ENCODE measurements at places on chromosomes 2 and 18.
A peak's percentile ranks its signal among the peaks of the same experiment; 100 is the strongest.

DNA sequence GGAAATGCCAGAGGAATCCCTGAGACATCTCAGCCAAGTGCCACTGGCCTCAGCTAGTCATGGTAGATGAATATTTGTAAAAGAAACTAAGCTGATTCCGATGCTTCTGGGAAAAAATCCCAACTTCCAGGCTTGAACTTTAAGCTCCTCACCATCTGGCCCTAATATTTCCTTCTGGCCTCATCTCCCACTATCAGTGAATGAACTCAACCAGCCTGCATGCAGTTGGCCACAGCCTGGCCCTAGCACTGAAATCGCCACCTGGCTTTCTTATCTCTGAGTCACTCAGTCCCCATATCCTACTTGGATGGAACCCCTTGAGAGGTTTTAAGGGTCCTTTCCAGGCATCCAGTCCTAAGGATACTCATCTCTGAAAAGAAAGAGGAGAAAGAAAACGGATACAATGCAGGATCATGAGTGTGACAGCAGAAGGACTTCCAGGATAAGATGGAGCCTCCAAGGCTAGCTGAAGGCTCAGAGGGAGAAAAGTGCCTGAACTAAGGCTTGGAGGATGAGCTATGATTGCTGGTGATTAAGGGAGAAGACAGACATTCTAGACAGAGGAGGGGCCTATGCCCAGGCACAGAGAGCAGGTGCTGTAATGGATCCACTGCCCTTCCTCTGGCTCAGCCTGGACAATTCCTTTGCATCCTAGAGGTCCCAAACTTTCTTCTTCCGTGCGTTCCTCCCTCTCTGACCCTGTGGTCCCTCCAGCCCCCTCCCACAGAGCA, 141.5 kb upstream of the MYCN start:
- H3K4me3 ChIP-seq, result no peak overlapping the region
- no peak overlapping the region for H3K27ac ChIP-seq
- no peaks in the 10 kb centered on the region for H3K27me3 ChIP-seq
- no peaks in the 10 kb centered on the region for H3K36me3 ChIP-seq
- H3K4me1 ChIP-seq, result no peaks in the 10 kb centered on the region

DNA sequence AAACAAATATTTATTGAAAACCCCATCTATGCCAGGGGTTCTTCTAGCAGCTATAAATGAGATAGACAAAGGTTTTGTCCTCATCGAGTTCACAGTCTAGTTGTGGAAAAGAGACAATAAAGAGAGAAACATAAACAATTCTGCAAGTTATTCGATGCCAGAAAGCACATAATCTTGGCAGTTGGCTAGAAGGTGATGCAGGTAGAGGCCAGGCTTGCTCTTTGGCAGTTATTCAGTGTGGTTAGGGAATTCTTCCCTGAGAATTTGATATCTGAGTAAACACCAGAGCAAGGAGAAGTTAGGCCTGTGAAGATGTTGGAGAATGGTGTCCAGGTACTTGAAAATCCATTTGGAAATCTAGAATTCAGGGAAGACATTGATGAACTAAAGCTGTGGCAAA, 547.4 kb downstream of the SLC4A3 start:
- H3K36me3 ChIP-seq, result no peaks in the 10 kb centered on the region
- H3K27ac ChIP-seq, result no peak overlapping the region
- no peaks in the 10 kb centered on the region for H3K27me3 ChIP-seq
- H3K4me1 ChIP-seq, result no peaks in the 10 kb centered on the region
- DNase-seq, result no peak
- H3K4me3 ChIP-seq, result no peak overlapping the region

DNA sequence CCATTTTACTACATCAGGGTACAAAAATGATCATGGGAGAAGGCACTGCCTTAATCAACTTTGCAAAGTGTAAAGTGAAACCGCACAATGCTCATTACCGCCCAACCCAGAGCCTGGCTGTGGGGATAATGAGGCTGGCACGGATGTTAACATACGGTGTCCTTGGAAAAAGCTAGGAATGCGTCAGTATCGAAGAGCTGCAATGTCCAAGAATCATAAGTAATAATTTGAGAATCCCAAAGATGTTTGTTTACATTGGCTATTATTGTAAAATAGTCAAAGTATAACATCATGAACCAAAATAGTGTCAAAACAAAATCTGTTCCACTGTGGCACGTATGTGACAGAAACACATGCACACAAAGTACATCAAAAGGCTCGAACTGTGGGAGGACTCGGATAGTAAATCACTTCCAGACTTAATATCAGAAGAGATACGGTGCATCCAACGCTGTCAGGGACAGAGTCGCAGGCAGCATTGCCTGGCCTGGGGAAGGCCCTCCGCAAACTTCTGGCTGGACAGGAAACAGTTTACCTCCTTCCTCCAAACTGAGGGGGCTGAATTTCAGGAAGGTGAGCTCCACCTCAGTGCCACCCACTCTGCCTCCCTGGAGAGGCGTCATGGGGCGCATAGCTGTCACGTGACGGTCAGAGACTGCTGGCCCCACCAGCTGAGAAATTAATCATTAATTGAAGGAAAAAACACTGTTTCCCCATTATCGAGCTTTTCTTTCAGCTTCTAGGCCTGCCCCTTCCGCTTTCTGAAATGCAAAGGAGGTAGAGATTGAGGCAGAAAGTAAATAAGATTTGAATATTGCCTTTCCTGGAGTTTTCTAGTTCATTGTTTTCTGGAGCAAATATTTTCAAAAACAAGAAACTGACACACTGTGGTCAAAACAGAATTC, 1.8 kb upstream of the ID2 start:
- H3K27me3 ChIP-seq, result no peaks in the 10 kb centered on the region
- peaks cover 49% of the 10 kb centered on the region for H3K4me1 ChIP-seq
- H3K27ac ChIP-seq, result peak overlapping the region; percentile 99

DNA sequence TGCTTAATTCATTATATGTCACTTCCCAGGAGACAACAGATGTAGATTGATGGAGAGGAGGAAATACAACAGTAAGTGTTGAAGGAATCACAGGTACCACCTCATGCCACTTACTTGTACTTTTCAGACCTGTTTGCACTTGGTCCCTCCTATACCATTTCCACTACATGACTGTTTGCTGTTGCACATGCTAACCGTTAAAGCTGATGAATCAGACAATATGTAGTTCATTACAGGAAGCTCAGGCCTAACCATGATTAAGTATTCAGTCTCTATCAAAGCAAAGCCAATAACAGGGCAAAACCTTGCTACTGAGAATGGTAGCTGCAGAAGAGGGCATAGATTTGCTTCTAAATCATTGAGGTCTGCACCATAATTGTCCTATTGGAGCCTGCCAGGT, 30.2 kb upstream of the GRP start:
- no peaks in the 10 kb centered on the region for H3K27me3 ChIP-seq
- H3K27ac ChIP-seq, result no peak overlapping the region
- H3K4me3 ChIP-seq, result no peak overlapping the region
- no peaks in the 10 kb centered on the region for H3K4me1 ChIP-seq

DNA sequence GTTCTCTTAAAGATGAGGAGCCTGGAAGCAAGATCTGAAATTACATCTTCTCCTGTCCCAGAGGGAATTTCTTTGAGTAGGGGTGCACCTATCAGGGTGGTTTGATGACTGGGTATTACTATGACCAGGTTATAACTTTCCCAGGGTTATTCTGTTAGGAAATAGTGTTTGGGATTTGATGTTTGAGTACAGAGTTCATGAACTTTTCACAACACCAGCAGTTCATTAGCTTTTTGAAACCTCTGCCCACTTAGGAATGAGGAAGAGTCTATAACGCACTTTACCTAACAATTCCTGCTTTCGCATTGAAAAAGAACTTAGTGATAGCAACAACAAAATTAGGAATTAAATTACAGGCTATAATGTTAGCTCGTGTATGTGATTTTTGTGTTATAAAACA, 58.6 kb downstream of the ALMS1 start:
- H3K27ac ChIP-seq, result no peak overlapping the region
- H3K36me3 ChIP-seq, result peaks cover 12% of the 10 kb centered on the region
- no peaks in the 10 kb centered on the region for H3K27me3 ChIP-seq
- no peak overlapping the region for H3K4me3 ChIP-seq

DNA sequence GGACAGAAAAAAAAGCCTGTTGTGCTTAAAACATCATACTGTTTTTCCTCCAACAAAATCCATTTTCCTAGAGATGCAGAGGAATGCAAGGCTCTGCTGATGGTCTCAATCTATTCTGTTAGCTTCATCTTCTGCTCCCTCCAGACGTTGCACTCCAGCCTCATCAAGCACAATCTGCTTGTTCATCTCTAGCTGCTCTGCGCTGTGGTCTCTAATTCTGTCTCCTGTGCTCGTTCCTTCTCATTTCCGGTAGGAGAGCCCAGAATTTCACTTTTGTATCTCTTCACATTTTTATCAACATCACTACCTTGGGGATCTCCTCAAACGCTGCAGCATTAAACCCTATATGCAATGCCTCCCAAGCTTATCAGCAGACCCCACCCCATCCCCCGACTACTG, 708.9 kb downstream of the RNF144A start:
- no peaks in the 10 kb centered on the region for H3K36me3 ChIP-seq
- H3K4me1 ChIP-seq, result no peaks in the 10 kb centered on the region
- H3K27ac ChIP-seq, result no peak overlapping the region
- no peak overlapping the region for H3K4me3 ChIP-seq
- no peak for DNase-seq

GRCh38 chr2:119223521-119224390, at the start of gene STEAP3:
Gene STEAP3, plus strand, starts transcription at chr2:119223834. Its CDS starts 7,179 bp downstream, at chr2:119231013.
- H3K36me3 ChIP-seq, result no peaks in the 10 kb centered on the region
- H3K27me3 ChIP-seq, result no peaks in the 10 kb centered on the region
- DNase-seq, result peak; percentile 62

DNA sequence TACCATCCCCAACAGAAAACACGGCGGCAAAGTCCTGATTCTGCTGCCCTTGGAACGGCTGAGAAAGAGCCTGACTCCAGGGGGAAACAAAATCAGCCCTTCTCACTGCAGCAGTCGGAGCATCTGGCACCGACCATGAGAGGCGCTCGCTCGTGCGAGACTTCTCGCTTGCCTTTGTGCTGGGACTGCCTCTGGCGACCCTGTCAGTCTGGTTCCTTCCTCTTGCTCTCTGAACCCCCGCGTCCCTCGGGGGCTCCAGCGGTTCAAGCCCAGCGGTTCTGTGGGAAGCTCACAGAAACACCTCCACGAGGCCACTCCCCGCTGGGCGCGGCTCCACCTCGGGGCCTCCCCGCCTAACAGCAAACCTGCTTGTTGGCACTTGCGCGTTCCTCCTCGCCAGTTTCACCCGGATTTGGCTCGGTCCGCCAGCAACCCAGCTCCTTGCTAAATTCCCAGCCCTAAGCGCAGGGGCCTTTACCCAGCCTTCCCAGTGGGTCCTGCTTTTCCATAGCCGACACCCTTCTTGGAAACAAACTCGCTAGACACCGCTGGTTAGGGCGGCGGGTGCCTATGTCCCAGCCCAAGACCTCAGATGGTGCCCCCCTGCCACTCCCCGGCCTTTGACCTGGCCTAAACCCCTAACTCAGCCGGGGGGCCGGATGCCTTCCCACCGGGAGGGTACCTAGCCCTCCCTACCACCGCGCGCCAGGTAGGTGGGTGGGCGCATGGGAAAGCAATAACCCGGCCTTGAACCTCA, 2.2 kb downstream of the RND3 start:
- peak overlapping the region; percentile 82 for H3K27ac ChIP-seq
- peak; percentile 52 for DNase-seq
- no peaks in the 10 kb centered on the region for H3K27me3 ChIP-seq
- peak overlapping the region; percentile 69 for H3K4me3 ChIP-seq
- peaks cover 39% of the 10 kb centered on the region for H3K4me1 ChIP-seq
- H3K36me3 ChIP-seq, result no peaks in the 10 kb centered on the region

- no peaks in the 10 kb centered on the region for H3K36me3 ChIP-seq
- no peak for DNase-seq
- no peak overlapping the region for H3K4me3 ChIP-seq
- H3K27me3 ChIP-seq, result no peaks in the 10 kb centered on the region
Observed at GRCh38 chr2:38474021-38474456, 97.0 kb upstream of the ATL2 start.

GRCh38 chr2:72863046-72863445, 24.2 kb upstream of the SPR start:
- no peak overlapping the region for H3K27ac ChIP-seq
- H3K4me3 ChIP-seq, result no peak overlapping the region
- no peaks in the 10 kb centered on the region for H3K36me3 ChIP-seq
- no peak for DNase-seq
- H3K4me1 ChIP-seq, result no peaks in the 10 kb centered on the region
- peaks cover 8% of the 10 kb centered on the region for H3K27me3 ChIP-seq

GRCh38 chr2:208101716-208102631, 22.4 kb downstream of the CRYGD start:
- no peak overlapping the region for H3K4me3 ChIP-seq
- H3K4me1 ChIP-seq, result no peaks in the 10 kb centered on the region
- H3K27ac ChIP-seq, result no peak overlapping the region

DNA sequence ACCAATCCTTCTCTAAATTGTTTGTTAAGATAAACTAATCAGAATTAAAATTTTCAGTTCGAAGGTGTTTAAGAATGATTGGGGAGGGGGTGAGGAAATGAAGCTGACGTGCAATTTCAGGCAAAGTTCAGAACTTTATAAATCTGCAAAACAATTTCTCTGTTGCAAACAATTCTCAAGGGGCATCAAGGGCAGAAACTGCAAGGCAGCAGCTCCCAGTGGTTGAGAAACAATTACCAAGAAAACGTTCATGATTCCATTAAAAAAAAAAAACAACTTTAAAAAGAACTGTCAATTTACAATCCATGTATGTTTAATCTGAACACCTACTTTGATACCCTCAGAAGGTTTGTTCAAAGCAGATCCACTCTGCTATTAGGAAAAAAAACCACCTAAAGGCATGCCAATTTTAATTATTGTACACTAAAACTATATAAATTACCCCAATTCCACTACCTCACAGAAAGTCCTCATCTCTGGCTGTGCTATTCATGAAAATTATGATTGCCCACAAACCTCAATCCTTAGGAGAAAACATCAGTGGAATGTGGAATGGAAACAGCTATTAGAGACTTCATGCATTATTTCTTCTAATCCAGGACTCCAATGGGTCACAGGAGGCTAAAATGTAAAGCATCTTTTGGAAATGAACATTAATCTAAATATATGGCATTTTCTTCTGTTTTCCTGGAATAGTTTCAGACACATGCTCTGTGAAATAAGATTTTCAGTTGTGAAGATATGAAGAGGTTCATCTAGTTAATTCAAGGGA, 119.9 kb upstream of the ACVR1C start:
- no peaks in the 10 kb centered on the region for H3K27me3 ChIP-seq
- no peaks in the 10 kb centered on the region for H3K36me3 ChIP-seq
- DNase-seq, result no peak
- peak overlapping the region; percentile 19 for H3K27ac ChIP-seq

- no peak for DNase-seq
- peaks cover 5% of the 10 kb centered on the region for H3K4me1 ChIP-seq
- H3K4me3 ChIP-seq, result no peak overlapping the region
- no peaks in the 10 kb centered on the region for H3K36me3 ChIP-seq
Observed at GRCh38 chr2:31413862-31414550, 536 bp downstream of the XDH start.

DNA sequence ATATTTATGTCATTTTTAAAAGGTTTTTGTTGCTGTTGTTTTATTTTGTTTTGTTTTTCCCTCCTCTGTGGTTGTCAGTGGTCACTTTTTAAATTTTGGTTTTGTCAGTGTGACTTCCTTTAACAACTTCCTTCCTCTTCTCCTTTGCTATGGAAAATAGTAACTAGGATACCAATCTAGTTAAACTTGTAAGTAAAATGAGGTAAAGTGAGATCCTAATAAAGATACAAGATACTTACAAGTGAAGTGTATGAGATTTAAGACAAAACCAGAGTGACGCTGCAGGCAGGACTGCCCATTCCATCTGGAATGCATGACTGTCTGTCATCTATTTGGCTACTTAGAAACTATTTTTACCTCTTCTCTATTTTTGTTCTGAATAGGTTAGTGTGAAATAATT, 30.6 kb upstream of the CREB1 start:
- H3K4me3 ChIP-seq, result no peak overlapping the region
- H3K36me3 ChIP-seq, result no peaks in the 10 kb centered on the region
- no peaks in the 10 kb centered on the region for H3K27me3 ChIP-seq

- H3K4me1 ChIP-seq, result no peaks in the 10 kb centered on the region
- no peak overlapping the region for H3K27ac ChIP-seq
- DNase-seq, result no peak
- H3K36me3 ChIP-seq, result no peaks in the 10 kb centered on the region
- no peak overlapping the region for H3K4me3 ChIP-seq
- no peaks in the 10 kb centered on the region for H3K27me3 ChIP-seq
Observed at GRCh38 chr2:68920481-68921170, 32.1 kb downstream of the GKN2 start.
